ENCODE measurements at places on chromosomes 7 and 10.

GRCh38 chr10:66996996-66997395, 71.2 kb downstream of the LRRTM3 start:
- no peak for DNase-seq

- DNase-seq: no peak
Measured at GRCh38 chr7:102313997-102314780, 27.5 kb downstream of the SH2B2 start.

DNA sequence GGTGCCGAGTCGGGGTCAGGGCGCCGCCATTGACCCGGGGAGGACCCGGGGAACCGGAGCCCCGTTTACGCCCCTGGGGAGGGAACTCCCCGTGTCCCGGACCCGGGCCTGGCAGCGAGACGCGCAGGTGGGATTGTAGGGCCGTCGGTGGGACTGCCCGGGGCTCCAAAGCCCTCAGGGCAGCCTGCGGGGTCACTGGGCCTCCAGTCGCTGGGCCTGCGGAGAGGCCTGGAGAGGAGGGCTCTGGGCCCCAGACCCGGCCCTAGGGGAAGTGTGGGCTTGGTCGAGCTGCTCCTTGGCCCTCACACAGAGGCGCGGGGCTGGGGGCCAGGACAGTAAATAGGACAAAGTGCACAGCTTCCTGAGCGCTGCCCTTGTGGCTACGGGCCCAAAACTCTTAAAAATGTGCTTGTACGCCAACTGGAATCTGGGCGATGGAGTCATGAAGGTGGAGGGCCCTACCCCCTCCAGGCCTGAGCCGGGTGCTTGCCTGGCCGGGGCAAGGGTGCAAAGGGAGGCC, 657 bp downstream of the ECHDC3 start:
- DNase-seq: no peak

DNA sequence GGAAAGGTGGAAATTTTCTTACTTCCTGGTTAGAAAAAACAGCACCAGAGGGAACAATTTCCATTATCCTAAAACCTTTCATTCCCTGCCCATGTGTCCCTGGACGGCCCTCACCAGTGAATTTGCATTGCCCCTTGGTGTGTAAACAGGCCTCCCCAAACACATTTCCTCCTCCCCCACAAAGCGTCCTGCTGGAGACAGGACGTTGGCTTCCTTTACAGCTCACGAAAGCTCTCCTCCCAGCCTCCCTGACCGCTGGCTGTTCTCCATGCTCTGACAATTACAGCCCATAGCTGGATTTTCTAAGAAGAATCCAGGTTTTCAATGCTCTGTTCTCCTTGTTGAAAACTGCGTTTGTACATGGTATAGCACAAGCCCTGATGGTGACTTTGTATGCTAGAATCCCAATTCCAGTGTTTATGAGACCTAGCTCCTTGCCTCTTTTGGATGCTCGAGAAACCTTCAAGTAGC, 724.2 kb upstream of the CELF2 start:
- no peak for DNase-seq

DNA sequence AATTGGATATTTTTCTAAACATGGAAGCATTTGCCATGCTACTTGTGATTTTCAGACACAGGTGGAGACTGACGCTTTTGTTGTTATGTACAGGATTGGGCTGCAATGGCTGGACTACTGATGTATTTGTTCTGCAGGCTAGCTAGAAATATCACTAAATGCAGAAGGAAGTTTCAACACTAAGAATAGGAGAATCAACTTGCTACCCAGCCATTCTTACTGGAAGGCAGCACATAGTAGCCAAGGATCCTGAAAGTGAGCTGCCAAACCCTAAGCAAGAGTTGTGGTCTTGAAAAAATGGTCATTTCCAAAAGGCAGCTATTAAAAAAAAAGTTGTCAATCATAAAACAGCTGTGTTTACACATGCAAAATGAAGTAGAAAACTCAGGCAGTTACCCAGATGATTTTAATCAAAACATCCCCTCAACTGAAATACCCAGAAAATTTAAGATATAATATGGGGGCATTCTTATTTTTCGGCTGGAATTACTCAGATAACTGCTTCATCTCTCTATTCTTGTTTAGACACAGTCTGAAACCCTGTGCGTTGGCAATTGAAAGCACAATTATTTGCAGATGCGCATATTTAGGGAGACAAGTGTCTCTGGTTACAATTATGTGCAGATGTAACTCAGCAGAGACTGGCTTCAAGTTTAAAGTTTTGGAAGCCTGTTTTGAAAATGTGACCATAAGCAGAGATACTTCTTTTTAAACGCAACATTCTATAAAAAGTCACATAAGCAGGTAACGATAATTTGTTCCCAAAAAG, 31.2 kb downstream of the GFRA1 start:
- no peak for DNase-seq

GRCh38 chr10:24277771-24278170, 68.8 kb downstream of the KIAA1217 start:
- no peak for DNase-seq

DNA sequence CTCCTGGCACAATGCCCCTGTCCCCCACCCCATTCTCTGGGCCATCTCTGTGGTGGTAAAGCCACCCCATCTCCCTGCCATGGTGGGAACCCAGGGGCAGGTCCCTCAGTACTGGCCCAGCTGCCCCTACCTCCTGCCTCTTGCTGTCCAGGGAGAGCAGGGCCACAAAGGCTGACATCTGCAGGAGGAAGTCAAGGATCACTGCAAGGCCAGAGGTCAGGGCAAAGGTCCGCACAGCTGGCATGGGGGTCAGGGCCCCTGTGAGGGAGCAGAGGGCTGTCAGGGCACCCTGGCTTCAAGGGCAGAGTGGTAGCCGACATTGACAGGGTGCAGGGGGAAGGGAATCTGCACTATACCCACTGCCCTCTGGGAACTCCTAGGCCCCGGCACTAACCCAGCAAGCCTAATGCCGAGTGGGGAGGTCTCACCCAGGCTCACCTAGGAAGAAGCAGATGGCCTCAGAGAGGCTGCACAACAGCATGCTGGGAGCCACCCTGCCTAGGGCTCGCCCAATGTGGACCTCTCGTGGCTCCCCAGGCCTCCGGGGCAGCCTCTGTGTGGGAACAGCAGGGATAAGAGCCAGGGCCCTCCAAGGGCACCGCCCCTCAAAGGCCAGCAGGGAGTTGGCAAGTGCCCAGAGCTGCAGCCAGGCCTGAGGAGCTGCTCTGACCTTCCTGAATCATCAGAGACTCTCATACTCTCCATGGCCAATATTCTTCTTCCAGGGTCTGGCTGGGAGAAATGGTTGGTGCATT, 7.7 kb downstream of the NPC1L1 start:
- no peak for DNase-seq

DNA sequence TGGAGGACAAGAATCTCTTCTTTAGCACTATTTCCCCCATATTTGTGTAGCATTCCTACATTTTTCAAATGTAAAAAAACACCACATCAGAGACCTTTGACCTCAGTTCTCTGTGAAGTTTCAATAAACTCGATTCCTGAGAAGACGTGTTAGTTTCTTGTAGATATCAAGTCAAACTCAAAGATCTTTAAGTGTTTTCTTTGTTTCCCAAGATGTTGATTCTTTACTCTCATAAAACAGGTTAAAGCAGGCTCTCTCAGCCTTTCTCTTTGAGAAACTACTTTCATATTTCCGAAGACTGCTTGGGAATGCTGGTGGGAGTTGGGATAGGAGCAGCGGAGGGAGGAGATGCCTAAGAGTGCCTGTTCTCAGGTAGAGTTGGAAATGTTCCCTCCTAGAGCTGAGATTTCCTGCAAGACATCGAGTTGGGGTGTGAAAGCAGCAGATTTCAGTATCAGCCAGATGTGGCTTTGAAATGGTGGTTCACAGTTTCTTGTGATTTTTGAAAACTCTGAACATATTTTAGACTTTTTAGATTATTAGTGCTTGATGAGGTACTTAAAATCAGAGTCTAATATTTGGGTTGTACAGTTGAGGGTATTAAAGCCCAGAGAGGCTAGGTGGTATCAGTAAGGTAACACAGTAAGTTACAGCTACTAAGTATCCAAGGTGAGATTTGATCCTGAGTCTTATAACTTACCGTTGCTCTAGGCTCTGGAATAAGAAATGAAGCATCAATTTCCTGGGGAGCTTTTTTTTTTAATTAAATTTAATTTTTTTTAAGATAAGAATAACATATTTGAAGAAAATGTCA, 13.9 kb downstream of the ADK start:
- no peak for DNase-seq

DNA sequence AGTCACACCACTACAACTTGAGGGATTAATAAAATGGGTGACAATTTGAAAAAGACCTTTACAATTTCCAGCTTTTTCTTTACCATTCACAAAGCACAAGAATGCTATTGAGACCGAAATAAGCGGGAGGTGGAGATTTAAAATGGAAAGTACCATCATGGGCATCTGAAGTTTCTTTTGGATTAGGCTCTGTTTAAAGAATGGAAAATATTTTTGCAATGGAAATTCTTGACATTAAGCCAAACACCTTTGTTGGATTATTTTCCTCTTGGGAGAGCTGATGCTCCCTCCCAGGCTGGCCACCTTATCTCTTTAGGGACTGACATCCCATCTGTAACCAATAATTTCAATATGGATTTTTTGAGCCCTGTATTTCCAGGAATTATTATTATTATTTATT, 62.5 kb downstream of the BPGM start:
- DNase-seq: no peak

DNA sequence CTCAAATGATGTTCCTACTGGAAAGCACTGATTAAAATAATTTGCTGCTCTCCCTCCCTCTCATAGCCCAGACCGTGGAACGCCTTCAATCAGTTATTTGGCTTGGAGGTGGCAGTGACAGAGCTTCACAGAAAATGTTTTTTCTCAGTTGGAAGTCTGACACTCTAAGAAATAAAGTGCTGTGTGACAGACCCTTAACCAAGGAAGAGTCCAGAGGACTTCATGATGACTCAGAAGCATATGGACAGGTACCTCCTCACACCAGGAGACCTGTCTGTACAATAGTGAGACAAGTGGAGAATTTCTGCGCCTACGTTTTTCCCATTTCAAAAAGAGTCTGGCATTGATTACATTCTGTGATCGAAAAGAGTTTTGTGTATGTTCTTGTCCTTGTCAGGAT, 295.5 kb downstream of the DOCK4 start:
- no peak for DNase-seq

DNA sequence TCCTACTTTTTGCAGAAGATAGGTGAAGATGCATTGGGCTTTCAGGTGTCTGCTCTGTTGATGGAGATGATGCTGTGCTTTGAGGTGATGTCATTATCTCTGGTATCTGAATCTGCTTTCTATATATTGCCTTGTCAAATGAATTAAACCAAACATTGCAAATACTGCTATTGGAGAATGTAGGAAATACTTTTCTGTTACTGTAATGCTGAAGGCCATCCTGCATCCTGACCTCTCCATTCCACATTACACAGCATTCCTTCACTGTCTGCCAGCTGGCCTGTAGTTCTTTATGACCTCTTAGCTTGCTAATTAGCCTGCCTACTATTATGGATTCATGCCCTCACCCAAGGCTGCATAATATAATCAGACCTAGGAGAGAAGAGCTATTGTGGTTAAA, 73.2 kb downstream of the VCL start:
- DNase-seq: no peak

Measured in T-helper 2 cell (primary cell).